ENCODE measurements at places on chromosomes 6 and 20.

GRCh38 chr6:16199804-16200203, 38.6 kb upstream of the GMPR start:
- DNase-seq, result no peak

DNA sequence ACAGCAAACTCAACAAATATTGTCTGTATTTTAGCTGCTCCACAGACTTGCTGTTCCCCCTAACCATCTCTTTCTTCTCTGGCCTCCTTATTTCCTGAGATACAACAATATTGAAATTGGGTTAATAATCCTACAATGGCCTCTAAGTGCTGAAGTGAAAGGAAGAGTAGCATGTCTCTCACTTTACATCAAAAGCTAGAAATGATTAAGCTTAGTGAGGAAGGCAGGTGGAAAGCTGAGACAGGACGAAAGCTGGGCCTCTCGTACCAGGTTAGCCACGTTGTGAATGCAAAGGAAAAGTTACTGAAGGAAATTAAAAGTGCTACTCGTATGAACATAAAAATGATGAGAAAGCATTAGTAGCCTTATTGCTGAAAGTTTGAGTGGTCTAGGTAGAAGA, 63.8 kb downstream of the ELOVL5 start:
- DNase-seq, result no peak

- peak; percentile 8 for DNase-seq
Observed at GRCh38 chr20:3046677-3047462, 1.0 kb downstream of the MRPS26 start.

DNA sequence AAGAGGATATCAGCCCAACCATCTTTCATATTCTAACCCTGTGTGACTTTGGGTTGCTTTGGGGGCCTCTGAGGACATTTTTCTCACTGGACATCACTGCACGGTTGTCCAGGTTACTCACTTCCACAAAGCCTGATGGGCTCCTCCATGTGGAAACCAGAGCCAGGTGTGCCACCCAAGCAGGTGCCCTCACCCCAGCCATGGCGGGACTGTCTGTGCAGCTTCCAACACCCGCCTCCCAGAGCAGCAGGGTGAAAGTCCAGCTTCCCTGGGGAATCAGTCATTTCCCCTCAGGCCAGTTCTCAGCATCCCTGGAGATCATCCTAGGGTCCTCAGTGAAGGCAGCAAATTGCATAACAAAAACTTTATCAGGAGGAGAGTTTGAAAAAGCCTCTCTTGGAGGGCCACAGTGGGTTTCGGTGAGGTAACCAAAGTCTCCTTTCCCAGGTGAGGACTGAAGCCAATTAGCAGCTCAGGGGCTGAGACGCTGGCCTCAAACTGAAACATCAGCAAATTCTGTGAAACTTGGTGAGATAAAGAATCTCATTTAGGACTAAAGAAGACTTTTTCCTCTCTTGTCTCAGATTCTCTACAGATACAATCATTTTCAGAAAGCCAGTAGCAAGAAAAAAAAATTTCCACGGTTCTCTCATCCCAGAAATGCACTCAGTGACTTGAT, 289.6 kb upstream of the CDH4 start:
- no peak for DNase-seq
